ENCODE measurements at places on chromosomes 5 and 9. TPM values are rescaled to one million over a fixed set of nuclear protein-coding genes. Genes with fewer than 3 reads are reported as not detected.

Gene CTXN3
- total RNA-seq = not detected

Gene ZCCHC7
- 22.6 TPM for total RNA-seq

Gene CDX1
- total RNA-seq = not detected

Gene ZBTB26
- 2.1 TPM for total RNA-seq

Gene QRFP
- total RNA-seq = not detected

Gene TLX3
- total RNA-seq = not detected

Gene IL3
- total RNA-seq = not detected
